Fibroblast of lung (primary cell): ENCODE measurements at places on chromosomes 4 and X. TPM values are rescaled to one million over a fixed set of nuclear protein-coding genes. Genes with fewer than 3 reads are reported as not detected.

The MAOA gene
- 17.7 and 27.6 TPM in 2 replicates for total RNA-seq

The FRYL gene
- total RNA-seq = 33.9 and 61.4 TPM in 2 replicates

The BTK gene
- total RNA-seq = not detected in 2 replicates

The POF1B gene
- not detected in 2 replicates for total RNA-seq

The TMPRSS11A gene
- total RNA-seq = not detected in 2 replicates

The MAEA gene
- 37.2 and 44.3 TPM in 2 replicates for total RNA-seq

The CETN2 gene
- total RNA-seq = 30.6 and 40.8 TPM in 2 replicates

The LIMCH1 gene
- total RNA-seq = 2.8 and 6.2 TPM in 2 replicates

The RAB39B gene
- 1.3 and 3.0 TPM in 2 replicates for total RNA-seq

The SHOX gene
- total RNA-seq = not detected in 2 replicates

The ADAM29 gene
- total RNA-seq = not detected in 2 replicates

The RNF128 gene
- total RNA-seq = 2.3 and 8.1 TPM in 2 replicates

The DNAAF6 gene
- not detected in 2 replicates for total RNA-seq

The MAGEB10 gene
- not detected in 2 replicates for total RNA-seq

The CPXCR1 gene
- total RNA-seq = not detected in 2 replicates

The VCX2 gene
- not detected in 2 replicates for total RNA-seq

The SSX4 gene
- not detected in 2 replicates for total RNA-seq

The LNX1 gene
- total RNA-seq = 0.51 and 1.3 TPM in 2 replicates

The TRMT44 gene
- total RNA-seq = 12.8 and 14.0 TPM in 2 replicates

The BMX gene
- total RNA-seq = not detected in 2 replicates

The TIMP1 gene
- total RNA-seq = 460 and 845 TPM in 2 replicates

The CPZ gene
- total RNA-seq = 7.1 and 20.8 TPM in 2 replicates

The ADGRG4 gene
- total RNA-seq = not detected in 2 replicates

The HSPA4L gene
- total RNA-seq = 8.5 and 10.1 TPM in 2 replicates

The SMR3B gene
- total RNA-seq = not detected in 2 replicates

The GPM6B gene
- 0.99 and 1.0 TPM in 2 replicates for total RNA-seq

The TMEM175 gene
- total RNA-seq = 10.3 and 16.3 TPM in 2 replicates

The F9 gene
- not detected in 2 replicates for total RNA-seq

The AFP gene
- under 0.01 and 0.83 TPM in 2 replicates for total RNA-seq
